ENCODE measurements at places on chromosomes 1 and 21. TPM values are rescaled to one million over a fixed set of nuclear protein-coding genes. Genes with fewer than 3 reads are reported as not detected.

GRCh38 chr1:199954699-199955098, 72.8 kb upstream of the NR5A2 start:
- DNase-seq = peak; percentile 39

DNA sequence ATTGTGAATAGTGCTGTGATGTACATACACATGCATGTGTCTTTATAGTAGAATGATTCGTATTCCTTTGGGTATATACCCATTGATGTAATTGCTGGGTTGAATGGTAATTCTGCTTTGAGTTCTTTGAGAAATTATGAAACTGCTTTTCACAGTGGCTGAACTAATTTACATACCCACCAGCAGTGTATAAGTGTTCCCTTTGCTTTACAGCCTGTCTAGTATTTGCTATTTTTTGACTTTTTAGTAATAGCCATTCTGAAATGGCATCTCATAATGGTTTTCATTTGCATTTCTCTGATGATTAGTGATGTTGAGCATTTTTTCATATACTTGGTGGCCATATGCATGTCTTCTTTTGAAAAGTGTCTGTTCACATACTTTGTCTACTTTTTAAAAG, 54.5 kb upstream of the FAM78B start:
- DNase-seq = no peak

- DNase-seq = no peak
Observed at GRCh38 chr1:244887281-244887680, 22.9 kb upstream of the HNRNPU start.

DNA sequence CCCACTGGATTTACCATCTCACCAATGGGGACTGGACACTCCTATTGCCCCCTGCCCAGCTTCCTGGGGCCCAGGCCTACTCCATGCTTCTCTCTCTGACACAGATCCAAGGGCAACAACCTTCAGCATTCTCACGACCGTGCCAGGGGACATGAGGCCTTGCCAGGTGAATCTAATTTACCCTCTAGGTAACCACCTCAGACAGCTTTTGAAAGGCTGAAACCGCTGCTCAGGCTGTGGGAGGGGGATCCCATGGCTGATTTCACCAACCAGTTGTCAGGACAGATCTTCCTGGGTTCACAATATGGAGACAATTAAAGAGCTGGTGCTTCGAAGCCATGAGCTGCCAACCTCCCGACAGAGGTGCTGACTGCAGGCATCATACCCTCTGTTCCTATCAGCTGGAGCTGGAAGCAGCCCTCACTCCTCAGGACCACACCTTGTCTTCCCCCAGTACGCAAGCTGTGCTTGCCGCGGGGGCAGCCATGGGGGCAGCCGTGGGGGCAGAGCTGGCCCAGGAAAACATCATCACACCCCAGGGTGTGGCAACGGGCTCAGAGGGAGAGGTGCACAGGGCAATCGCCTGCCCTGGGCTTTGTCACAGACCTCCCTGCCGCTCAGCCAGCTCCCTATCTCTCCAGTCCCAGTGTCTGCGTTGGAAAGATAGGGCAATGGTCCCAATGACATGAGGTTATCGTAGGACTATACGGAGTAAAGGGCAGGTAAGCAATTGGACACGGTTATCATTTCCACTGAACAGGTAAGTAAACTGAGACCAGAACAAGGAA, 120.2 kb downstream of the DMRTB1 start:
- no peak for DNase-seq

- DNase-seq = no peak
Observed at GRCh38 chr1:93666613-93667384, 14.8 kb downstream of the BCAR3 start.

DNA sequence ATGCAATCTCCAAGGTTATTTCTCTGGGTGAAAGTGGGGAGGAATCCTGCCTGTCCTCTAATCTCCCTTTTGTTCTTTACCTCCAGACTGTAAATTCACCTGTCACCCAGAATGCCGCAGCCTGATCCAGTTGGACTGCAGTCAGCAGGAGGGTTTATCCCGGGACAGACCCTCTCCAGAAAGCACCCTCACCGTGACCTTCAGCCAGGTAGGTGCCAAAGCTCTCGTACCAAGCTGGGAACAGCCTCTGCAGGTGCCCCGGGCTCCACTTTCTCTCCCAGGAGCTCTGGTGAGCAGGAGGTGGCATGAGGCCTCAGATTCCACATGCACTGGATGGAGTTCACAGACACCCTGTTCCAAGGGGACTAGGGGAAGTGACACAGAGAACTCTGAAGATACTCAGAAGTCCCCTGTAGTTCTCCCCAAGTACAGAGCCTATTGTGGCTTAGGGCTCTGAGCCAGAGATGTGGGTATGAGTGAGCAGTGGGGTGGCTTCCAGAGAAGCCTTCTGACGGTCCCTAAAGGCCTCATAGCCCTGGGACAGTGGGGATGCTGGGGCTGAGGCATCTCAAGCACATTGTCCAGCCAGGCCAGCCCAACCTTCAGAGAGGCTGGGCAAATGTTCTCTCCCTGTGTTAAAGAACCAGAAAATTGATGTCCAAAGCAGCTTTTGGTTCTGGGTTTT, 30.9 kb downstream of the RASSF5 start:
- DNase-seq = no peak

DNA sequence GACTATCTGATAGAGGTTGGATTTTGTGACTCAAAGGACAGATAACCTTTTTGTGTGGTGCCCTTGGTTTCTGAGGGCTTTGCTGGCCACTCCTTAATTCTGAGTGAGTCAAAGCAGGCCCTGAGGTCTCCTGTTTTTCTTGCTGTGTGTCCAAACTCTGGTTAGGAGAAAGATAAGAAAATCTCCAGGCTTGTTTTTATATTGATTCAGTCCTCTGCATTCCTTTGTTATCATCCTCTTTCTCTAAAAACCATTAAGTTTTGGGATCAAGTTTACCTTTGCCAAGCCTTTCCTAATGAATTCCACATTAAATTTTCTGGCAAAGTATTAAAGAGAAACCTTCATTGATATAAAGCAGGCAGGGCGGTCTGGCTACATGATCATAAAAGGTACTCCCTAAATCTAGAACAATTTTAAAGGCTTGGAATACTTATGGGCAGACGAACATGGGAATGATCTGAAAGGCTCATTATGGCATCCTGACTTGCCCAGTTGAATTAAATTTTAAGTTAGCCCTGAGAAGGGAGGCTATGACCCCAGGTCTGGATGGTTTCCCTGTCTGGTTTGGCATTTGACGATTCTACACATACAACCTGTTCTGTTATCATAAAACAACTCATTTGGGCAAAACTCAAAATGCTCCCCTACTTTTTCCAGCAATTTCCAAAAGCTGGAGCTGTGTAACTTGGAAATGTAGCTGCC, 20.8 kb downstream of the ZBTB8B start:
- DNase-seq = no peak

- DNase-seq = no peak
Observed at GRCh38 chr21:46568562-46568961, 36.3 kb downstream of the S100B start.

DNA sequence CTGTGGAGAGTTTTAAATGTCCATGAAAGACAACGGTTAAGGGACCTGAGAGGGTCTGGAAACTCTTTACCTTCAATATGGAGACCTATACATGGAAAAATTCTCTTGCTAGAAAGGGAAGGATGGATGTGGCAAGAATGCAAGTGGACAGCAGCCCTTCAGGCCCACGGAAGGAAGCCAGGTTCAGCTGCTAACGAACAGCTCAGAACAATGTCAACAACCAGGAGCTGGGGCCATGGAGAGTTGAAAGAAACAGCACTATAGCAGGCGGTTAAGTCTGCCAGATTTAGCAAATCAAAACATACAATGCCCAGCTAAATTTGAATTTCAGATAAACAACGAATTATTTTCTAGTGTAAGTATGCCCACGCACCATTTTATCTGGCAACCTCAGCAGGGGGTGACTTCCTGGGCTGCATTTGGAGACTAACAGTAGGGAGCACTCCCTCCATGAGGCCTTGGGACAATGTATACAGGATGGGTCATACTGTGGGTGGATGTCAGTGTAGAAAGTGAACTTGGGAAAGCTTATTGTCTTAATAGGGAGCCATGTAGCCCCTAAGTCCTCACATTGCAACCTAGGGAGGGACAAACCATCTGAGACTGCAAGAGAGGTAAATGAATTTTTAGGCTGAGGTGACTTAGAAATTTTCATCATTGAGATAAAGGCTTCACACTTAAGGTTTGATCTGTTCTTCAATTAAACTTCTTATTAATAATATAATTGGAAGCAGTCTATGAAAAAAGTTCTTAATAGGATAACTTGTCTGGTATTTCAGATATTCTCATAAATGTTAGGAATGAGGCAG, 7.8 kb upstream of the H3-3A start:
- DNase-seq = no peak

GRCh38 chr1:78797108-78797781, 147.6 kb downstream of the IFI44 start:
- no peak for DNase-seq

DNA sequence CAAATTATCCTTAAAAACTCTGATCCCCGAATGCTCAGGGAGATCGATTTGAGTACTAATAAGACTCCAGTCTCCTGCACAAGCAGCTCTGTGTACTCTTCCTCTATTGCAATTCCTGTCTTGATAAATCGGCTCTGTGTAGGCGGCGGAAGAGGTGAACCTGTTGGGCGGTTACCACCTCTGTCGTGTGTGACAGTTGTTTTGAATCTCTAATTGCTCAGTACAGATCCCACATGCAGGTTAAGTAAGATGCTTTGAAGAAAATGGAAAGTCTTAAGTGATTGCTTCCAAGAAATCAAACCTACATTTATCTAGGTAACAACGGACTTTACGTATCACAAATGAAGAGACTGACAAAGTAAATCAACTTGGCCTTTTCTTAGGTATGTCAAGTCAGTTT, 35.5 kb downstream of the COA6 start:
- no peak for DNase-seq

- DNase-seq = no peak
Observed at GRCh38 chr1:163561580-163562295, 240.0 kb downstream of the NUF2 start.

DNA sequence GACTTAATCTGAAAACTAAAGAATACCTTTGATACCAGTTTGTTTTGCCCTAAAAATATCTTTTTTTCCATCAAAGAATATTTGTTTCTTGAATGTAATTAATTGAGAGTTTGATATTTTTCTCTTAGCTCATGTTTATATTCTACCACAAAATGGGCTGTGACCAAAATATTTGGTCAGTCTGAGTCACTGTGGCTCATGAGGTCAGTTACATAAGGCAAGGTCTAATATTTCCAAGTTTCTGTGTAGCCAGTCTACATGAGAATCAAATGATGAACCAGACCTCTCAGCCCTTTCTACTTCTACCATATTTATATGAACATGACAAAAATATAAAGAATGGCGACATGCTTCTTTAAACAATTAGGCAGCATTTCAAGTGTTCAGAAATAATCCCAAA, 83.0 kb upstream of the IVNS1ABP start:
- no peak for DNase-seq

DNA sequence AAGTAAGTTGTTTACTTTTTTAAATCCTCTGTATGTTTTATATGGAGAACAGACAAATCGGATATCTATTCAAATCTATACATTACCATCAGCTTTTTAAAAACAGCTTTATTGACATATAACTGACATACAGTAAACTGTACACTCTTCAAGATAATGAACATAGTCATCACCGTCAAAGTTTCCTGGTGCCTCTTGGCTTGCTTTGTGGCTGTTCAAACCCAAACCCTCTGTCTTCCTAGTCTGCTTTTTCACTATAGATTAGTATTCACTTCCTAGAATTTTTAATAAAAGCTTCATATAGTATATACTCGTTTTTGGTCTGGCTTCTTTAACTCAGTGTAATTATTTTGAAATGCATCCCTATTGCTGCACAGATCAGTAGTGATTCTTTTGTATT, 56.4 kb upstream of the TPTE start:
- no peak for DNase-seq

DNA sequence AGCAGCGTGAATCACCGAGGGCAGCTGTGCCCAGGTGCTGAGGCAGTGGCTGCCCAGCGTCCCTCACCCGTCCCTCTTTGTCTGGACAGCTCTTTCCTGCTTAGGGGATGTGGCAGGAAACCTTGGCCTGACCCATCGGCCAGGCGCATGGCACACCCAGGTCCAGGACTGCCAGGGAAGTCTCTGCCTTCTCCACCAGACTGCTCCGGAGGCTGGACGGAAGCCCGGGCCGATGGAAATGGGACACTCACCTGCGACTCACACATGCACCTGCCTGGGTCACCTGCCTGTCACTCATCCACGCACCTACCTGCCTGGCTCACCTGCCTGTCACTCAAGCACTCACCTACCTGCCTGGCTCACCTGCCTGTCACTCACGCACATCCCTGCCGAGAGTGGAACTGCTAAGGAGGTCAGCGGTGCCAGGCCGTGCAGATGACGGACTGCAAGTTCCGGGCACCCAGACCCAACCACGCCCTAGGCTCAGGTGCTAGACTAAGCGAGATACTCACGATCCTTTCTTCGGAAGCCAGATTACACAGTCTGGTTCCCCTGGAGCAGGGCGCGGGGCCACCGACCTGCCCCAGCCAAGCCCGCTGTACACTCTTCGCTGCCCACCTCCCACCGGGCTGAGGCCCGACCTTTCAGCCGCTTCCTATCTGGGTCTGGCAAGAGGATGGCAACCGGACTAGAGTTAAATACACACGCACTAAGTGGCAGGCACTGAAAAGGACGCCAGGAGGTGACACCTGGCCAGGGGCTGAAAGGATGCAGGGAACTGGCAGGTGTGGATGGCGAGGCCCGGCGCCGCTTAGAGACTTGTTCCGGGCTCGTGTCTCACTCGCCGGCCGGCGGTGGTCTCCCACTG, 1.1 kb downstream of the UBE2J2 start:
- DNase-seq = no peak

DNA sequence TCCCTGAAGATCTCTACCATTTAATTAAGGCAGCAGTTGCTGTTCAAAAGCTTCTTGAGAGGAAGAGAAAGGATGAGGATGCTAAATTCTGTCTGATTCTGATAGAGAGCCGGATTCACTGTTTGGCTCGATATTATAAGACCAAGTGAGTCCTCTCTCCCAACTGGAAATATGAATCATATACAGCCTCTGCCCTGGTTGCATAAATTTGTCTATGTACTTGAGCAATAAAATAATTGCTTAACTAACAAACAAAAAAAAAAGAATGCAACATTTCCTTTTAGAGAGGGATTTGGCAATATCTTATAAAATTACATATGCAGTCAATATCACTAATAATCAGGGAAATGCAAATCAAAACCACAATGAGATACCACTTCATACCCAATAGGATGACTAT, 26.8 kb downstream of the ALDH9A1 start:
- DNase-seq = no peak

GRCh38 chr1:46171871-46172270, 3.0 kb upstream of the TSPAN1 start:
- DNase-seq = peak; percentile 25

DNA sequence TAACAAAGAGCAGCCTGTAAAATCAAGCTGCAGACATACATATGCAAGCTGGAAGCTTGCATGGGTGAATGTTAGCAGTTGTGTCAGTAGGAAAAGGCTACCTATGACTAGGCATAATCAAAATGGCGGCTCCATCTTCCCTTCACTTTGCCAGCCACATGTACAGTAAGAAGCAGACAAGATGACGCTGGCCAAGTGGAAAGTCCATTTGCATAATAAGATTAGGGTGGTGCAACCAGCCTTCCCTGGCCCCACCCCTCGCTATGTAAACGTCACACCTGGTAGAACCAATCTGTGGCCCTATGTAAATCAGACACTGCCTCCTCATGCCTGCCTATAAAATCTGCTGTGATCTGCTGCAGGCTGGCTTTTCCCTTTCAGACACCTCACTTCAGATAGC, 171.9 kb upstream of the USP25 start:
- DNase-seq = no peak

The MCOLN3 gene
- 23.7 TPM for total RNA-seq

The KCNC4 gene
- total RNA-seq = 1.5 TPM

The SFN gene
- total RNA-seq = 0.44 TPM

The GSTM4 gene
- 21.2 TPM for total RNA-seq

The HLCS gene
- 34.3 TPM for total RNA-seq

The KLHL21 gene
- 21.3 TPM for total RNA-seq

The TGFB2 gene
- total RNA-seq = 27.9 TPM

All from progenitor cell of endocrine pancreas (in vitro differentiated cells).